Erythroblast (primary cell): ENCODE measurements at places on chromosomes 11 and 22.

GRCh38 chr22:41919357-41920224 is 4.7 kb upstream of the SHISA8 start:
- peak; percentile 27 for DNase-seq

DNA sequence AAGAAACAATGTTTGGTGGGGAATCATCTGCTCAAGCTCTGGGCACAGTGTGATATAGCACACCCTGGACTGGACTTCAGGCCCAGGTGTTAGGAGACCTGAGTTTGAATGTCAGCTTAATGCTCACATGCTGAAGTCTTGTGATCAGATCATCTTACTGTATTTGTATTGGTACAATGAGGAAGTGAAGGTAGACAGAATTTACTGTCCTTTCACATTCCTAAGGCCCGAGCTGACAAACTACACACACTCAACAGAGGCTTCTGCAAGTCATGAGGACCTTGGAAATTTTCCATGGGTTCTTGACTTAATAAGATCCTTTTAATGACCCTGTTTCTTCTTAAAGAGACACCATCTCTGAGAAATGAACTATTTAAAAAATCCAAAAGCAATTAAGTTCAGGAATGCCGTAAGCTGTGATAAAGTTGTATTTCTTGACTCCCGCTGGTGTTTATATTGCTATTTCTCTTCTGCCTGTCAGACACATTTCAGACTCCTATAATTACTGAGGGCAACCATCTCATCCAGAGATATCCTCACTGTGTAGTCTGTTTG is 802.0 kb downstream of the DLG2 start:
- no peak for DNase-seq

DNA sequence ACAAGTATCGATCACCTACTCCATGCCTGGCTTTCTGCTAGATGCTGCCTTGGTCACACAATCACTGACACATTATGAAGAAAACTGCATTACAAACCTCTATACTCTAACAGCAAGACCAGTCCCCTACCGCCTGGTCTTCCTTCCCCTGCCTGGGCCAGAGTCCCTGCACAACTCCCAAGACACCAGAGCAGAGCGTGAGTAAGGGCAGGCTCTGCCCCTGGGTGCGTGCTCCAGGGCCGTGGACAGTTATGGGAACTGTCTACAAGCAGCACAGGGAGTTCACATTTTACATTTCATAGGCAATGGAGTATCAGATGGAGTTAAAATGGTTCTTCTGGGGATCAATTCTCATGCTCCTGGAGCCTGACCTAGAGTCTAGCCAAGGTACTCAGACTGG is 6.5 kb downstream of the FZD4 start:
- no peak for DNase-seq

GRCh38 chr22:36409911-36410756 is 22.4 kb upstream of the MYH9 start:
- peak; percentile 64 for DNase-seq

GRCh38 chr11:93081694-93082093 is 112.2 kb downstream of the MTNR1B start:
- DNase-seq: no peak

DNA sequence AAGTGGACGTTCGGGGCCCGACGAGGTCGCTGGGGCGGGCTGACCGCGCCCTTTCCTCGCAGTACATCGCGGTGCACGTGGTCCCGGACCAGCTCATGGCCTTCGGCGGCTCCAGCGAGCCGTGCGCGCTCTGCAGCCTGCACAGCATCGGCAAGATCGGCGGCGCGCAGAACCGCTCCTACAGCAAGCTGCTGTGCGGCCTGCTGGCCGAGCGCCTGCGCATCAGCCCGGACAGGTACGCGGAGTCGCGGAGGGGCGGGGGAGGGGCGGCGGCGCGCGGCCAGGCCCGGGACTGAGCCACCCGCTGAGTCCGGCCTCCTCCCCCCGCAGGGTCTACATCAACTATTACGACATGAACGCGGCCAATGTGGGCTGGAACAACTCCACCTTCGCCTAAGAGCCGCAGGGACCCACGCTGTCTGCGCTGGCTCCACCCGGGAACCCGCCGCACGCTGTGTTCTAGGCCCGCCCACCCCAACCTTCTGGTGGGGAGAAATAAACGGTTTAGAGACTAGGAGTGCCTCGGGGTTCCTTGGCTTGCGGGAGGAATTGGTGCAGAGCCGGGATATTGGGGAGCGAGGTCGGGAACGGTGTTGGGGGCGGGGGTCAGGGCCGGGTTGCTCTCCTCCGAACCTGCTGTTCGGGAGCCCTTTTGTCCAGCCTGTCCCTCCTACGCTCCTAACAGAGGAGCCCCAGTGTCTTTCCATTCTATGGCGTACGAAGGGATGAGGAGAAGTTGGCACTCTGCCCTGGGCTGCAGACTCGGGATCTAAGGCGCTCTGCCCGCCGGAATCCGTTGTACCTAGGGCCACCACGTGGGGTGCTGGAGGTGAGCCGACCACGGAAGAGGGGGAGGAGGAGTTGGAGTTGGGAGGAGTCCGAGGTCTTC is 771 bp downstream of the MIF start:
- DNase-seq: peak; percentile 82

- no peak for DNase-seq
These were observed 466.7 kb upstream of the B3GAT1 start for GRCh38 chr11:134878785-134879184.
